CD4-positive, alpha-beta memory T cell (primary cell): ENCODE measurements at places on chromosomes 13 and 19. TPM values are rescaled to one million over a fixed set of nuclear protein-coding genes. Genes with fewer than 3 reads are reported as not detected.
A peak's percentile ranks its signal among the peaks of the same experiment; 100 is the strongest.

- DNase-seq = peak; percentile 82
- H3K4me3 ChIP-seq = peak overlapping the region; percentile 97
- peaks cover 35% of the 10 kb centered on the region for H3K4me1 ChIP-seq
- H3K36me3 ChIP-seq = no peaks in the 10 kb centered on the region
- no peaks in the 10 kb centered on the region for H3K27me3 ChIP-seq
Observed at GRCh38 chr19:14030997-14031718, 404 bp upstream of the IL27RA start.

CRX gene
- total RNA-seq = not detected

DNA sequence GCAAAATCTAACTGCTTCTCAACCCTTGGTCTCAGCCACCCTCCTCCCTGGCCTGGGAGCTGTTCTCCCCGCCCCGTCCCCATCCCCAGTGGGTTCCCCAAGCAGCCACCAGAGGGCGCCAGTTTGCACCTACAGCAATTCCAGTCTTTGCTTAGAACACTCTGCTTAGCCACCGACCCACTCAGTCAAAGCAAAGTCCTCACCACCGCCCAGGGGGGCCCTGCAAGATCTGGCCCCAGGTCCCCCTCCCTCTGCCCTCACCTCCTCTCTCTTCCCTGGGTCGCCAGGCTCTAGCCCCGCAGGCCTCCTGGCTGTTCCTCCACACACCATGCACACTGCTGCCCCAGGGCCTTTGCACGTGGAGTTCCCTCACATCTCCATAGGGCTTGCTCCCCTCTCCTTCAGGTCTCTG lies 12.4 kb downstream of the TMEM143 start:
- no peaks in the 10 kb centered on the region for H3K36me3 ChIP-seq
- no peak overlapping the region for H3K4me3 ChIP-seq
- no peaks in the 10 kb centered on the region for H3K4me1 ChIP-seq

- no peaks in the 10 kb centered on the region for H3K27me3 ChIP-seq
- no peaks in the 10 kb centered on the region for H3K4me1 ChIP-seq
- H3K4me3 ChIP-seq = no peak overlapping the region
Observed at GRCh38 chr13:45226024-45226423, 25.2 kb upstream of the KCTD4 start.

NMRK2 gene
- total RNA-seq = not detected

GRCh38 chr19:16095071-16095571 lies 16.6 kb upstream of the RAB8A start:
- H3K4me1 ChIP-seq = peaks cover 14% of the 10 kb centered on the region
- H3K27me3 ChIP-seq = no peaks in the 10 kb centered on the region
- H3K36me3 ChIP-seq = peaks cover 85% of the 10 kb centered on the region
- H3K4me3 ChIP-seq = no peak overlapping the region

FLT1 gene
- 0.26 TPM for total RNA-seq

SLC1A6 gene
- total RNA-seq = not detected

- H3K4me3 ChIP-seq = no peak overlapping the region
- H3K27me3 ChIP-seq = no peaks in the 10 kb centered on the region
- no peak for DNase-seq
- H3K4me1 ChIP-seq = no peaks in the 10 kb centered on the region
- H3K36me3 ChIP-seq = no peaks in the 10 kb centered on the region
Observed at GRCh38 chr13:85091631-85092234, 707.5 kb downstream of the SLITRK6 start.

DNA sequence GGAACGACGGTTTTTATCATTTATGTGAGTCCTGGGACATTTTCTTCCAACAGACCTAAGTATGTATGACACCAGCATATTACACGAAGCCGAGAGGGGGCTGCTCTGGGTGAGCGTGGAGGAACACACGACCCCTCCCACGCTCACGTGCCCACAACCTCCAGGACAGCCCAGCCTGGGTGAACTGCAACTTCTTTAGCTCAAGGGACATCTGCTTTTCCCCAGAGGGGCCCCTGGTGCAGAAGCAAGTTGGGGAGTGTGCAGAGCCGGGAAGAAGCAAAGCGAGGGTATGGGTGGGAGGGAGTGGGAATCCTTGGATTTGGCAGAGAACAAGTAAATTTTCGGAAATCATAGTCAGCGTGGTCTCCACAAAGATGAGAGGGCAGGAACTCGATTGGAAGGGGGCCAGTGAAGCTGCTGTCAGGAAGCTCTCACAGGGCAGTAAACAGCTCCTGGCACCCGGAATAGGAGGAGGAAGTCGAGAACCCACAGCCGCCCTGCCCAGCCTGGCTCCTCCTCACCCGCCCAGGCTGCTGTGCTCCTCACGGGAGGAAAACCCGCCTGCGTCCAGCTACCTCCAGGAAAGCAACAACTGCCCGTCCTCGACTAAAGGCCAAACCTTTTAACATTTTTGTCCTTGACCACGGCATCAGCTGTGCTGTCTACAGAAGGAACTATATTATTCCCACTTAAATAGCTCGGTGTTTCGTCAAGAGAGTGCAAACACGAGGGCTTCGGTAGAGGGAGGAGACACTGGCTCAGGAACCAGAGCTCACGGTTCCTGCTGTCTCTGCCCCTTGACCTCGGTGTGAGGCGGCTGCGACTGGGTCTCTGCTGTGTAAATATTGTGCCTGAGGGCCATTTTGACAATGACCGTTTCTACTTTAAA lies 17.2 kb upstream of the CFAP97D2 start:
- DNase-seq = peak; percentile 51
- no peak overlapping the region for H3K4me3 ChIP-seq
- H3K27me3 ChIP-seq = no peaks in the 10 kb centered on the region

- no peak for DNase-seq
- H3K4me1 ChIP-seq = no peaks in the 10 kb centered on the region
- no peak overlapping the region for H3K4me3 ChIP-seq
- H3K27me3 ChIP-seq = no peaks in the 10 kb centered on the region
- H3K36me3 ChIP-seq = no peaks in the 10 kb centered on the region
Observed at GRCh38 chr13:110471833-110472162, 89.7 kb downstream of the RAB20 start.

DNA sequence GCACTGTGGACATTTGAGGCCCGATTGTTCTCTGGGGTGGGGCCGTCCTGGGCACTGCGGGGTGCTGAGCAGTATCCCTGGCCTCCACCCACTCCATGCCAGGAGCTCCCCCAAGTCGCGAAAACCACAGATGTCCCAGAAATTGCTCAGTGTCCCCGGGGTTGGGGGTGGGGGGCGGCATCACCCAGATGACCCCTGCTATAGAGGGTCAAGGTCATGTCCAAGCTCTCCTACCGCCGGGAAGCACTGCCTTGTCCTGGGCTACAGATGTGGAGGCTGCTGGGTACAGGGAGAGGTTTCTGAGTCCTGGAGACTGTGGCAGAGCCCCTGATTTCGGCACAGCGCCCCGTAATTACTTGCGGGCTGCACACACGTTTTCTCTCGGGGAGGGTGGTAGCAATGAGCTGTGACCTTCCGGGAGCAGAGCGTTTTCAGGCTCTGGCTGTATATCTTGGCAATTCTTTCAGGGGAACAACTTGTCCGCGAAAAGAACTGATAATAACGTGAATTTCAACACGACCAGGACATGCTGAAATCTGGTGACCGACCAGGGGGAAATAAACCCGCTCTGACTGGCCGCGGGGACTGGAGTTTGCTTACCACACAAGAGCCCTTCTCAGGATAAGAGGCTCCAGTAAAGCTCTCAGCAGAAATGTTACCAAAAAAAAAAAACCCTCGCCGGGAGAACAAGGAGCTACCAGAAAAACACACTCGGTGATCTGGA lies 68.1 kb downstream of the GNG7 start:
- peaks cover 21% of the 10 kb centered on the region for H3K4me1 ChIP-seq
- H3K4me3 ChIP-seq = no peak overlapping the region
- H3K27me3 ChIP-seq = no peaks in the 10 kb centered on the region

GRCh38 chr19:49923055-49924003 lies 5.7 kb upstream of the ATF5 start:
- no peak overlapping the region for H3K4me3 ChIP-seq
- no peaks in the 10 kb centered on the region for H3K27me3 ChIP-seq
- peaks cover 33% of the 10 kb centered on the region for H3K4me1 ChIP-seq
- DNase-seq = no peak

- DNase-seq = no peak
- no peak overlapping the region for H3K27ac ChIP-seq
- H3K4me3 ChIP-seq = no peak overlapping the region
- no peaks in the 10 kb centered on the region for H3K27me3 ChIP-seq
- H3K36me3 ChIP-seq = no peaks in the 10 kb centered on the region
Observed at GRCh38 chr13:50643060-50643459, 200.4 kb downstream of the DLEU7 start.

- H3K4me3 ChIP-seq = no peak overlapping the region
- DNase-seq = no peak
- H3K4me1 ChIP-seq = no peaks in the 10 kb centered on the region
Observed at GRCh38 chr13:73809561-73809960, 324.6 kb downstream of the KLF12 start.
